ENCODE measurements at places on chromosomes 2 and 18. TPM values are rescaled to one million over a fixed set of nuclear protein-coding genes. Genes with fewer than 3 reads are reported as not detected.

UGT1A9 gene
- total RNA-seq = 21.4 TPM

POLR1B gene
- total RNA-seq = 37.3 TPM

SLC16A14 gene
- total RNA-seq = 0.96 TPM

ZNF514 gene
- total RNA-seq = 15.9 TPM

Data from tracheal epithelial cell (primary cell).